ENCODE measurements at places on chromosomes 1 and 21. TPM values are rescaled to one million over a fixed set of nuclear protein-coding genes. Genes with fewer than 3 reads are reported as not detected.

The GJA8 gene
- total RNA-seq, result not detected

The HSPG2 gene
- total RNA-seq, result 93.0 TPM

The TBX19 gene
- total RNA-seq, result 2.9 TPM

The CD48 gene
- not detected for total RNA-seq

The SPATA45 gene
- not detected for total RNA-seq

The OR2L3 gene
- total RNA-seq, result not detected

The KCNJ10 gene
- not detected for total RNA-seq

The VAV3 gene
- 21.4 TPM for total RNA-seq

The CAMTA1 gene
- total RNA-seq, result 152 TPM

The IFNLR1 gene
- total RNA-seq, result 0.17 TPM

The LHX8 gene
- not detected for total RNA-seq

The S100A3 gene
- total RNA-seq, result not detected

DNA sequence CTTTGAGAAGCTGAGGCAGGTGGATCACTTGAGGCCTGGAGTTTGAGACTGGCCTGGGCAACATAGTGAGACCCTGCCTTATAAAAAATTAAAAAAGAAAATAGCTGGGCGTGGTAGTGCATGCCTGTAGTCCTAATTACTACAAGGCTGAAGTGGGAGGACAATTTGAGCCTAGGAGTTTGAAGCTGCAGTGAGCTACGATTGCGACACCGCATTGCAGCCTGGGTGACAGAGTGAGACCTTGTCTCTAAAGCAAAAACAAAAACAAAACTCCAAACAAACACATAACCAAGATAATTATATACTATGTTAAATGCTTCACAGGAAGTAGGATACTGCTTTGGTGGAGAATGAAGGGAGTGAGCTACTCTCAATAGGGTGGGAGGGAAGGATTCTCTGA, 5.4 kb upstream of the PAFAH2 start:
- no peak for DNase-seq

DNA sequence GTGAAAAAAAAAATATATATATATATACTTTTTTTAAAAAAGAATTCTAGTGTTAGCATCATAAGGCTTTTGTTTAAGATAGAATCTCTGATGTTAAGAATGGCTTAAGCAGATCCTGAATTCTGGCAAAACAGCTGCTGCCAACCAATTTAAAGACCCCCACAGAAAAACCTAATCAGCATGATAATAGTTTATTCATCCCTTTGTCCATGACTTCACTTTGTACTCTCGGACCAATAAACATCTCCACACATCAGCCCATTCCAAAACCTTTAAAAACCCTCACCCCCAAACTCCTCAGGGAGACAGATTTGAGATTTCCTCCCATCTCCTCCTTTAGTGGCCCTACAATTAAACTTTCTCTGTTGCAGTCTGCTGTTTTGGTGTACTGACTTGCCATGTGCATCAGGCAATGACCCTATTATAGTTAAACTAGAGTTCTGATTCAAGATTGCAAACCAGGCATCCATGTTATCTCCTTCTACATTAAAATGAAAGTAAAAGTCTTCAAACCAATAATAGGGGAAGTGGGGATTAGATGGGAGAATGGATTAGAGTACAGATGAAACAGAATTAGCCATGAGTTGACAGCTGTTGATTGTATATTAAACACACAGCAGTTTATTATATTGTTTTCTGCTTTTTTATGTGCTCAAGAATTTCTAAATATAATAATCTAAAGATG, 9.8 kb upstream of the PHTF1 start:
- no peak for DNase-seq

- DNase-seq, result no peak
Measured at GRCh38 chr1:195970209-195970608, 638.0 kb downstream of the KCNT2 start.

- no peak for DNase-seq
Measured at GRCh38 chr1:226400519-226401354, 7.2 kb downstream of the PARP1 start.

DNA sequence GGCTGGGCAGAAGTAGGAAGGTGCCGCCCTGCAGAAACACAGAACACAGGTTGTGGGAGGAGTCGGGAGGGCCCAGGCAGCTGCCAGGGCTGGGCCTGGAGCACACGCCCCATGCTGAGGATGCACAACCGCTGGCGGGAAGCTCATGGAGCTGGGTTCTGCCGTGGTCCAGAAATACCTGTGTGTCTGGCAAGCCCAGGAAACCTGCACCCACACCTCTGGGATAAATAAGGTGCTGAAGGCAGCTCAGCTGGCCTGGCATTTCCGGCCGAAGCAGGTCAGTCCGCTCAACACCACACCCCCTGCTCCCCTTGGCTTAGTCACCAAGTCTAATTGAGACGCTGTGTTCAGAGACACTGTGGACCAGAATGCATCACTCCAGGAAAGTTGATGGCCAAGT, 32.1 kb downstream of the CTNNBIP1 start:
- no peak for DNase-seq

GRCh38 chr1:37673920-37674319, 18.4 kb upstream of the CDCA8 start:
- no peak for DNase-seq

DNA sequence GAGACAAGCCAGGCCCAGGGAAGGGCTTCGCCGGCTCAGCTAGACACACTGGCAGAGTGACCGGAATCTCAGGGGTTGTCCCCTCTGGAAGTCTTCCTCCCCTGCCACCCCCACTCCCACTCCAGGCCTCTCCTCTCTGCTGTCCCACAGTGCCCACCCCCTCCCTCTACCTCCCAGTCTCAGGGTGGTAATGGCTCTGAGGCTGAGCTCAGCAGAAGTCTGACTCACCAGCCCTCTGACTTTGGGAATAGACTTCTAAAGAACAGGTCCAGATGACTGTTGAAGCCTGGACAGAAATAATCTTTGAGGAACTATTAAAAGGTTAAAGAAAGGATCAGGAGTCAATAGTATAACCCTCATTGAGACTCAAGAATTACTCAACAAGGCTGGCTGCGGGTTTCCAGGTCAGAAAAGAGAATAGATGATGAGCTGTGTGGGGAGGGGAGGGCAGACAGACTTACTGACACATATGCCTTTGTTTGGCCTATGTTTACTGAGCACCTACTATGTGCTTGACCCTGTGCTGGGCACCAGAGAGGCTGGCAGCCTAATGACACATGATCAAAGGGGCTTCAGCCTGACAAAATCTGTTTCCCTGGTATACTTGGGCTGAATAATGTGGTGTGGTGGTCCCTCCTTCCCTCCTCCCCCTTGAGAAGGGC, 8.2 kb downstream of the HCRTR1 start:
- no peak for DNase-seq

GRCh38 chr1:225500624-225501192, 72.9 kb upstream of the LBR start:
- DNase-seq, result no peak

GRCh38 chr1:6384962-6385361, 8.6 kb downstream of the ACOT7 start:
- DNase-seq, result peak; percentile 45

- peak; percentile 87 for DNase-seq
Measured at GRCh38 chr1:29202584-29203340, 21.1 kb upstream of the SRSF4 start.

DNA sequence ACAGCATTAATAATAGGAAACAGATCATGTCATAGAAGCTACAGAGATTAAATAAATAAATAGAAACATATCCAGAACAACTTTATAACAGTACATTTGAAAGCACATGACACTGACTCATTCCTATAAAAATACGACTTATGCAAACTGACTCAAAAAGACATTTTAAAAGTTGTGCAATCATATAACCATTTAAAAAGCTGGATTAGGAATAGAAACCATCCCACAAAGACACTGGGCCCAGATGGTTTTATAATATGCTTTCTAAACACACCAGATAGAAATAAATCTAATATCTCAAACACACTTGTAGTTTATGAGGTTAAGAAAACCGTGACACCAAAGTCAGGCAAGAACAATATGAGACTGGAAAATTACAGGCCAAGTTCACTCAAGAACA, 47.6 kb downstream of the MATN1 start:
- DNase-seq, result peak; percentile 37

GRCh38 chr1:110509655-110510054, 9.3 kb downstream of the KCNA10 start:
- DNase-seq, result no peak

GRCh38 chr1:222732216-222733159, 4.5 kb upstream of the FAM177B start:
- DNase-seq, result no peak

DNA sequence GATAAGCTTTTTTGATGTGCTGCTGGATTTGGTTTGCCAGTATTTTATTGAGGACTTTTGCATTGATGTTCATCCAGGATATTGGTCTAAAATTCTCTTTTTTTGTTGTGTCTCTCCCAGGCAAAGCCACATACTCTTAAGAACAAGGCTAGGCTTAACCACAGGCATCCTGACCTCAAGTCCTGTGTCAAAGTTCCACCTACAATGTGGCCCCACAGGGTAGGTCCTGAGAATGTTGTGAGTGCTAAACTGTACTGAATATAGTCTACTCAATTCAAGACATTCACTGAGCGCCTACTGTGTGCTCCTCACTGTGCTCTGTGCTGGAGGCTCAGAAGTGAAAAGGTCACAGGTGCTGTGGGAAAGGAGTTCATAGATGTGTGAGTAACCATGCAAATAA, 20.6 kb downstream of the DDAH1 start:
- no peak for DNase-seq

DNA sequence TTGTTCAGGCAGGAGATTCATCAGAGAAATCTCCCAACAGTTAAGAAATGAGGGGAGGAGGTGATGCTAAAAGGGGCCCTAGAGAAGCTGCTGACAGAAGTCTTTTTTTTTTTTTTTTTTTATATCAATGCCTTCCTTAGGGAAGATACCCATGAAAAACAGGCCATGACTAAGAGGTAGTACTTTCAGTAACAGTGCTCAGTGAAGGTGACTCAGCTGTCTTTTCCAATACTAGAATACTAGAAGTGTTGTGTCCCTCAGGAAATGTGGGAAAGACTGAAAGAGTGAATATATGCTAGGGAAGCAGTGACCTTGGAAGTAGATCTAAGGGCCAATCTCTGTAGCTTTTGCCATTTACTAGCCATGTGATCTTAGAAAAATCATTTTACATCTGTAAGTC, 52.4 kb upstream of the SLFNL1 start:
- DNase-seq, result peak; percentile 43

DNA sequence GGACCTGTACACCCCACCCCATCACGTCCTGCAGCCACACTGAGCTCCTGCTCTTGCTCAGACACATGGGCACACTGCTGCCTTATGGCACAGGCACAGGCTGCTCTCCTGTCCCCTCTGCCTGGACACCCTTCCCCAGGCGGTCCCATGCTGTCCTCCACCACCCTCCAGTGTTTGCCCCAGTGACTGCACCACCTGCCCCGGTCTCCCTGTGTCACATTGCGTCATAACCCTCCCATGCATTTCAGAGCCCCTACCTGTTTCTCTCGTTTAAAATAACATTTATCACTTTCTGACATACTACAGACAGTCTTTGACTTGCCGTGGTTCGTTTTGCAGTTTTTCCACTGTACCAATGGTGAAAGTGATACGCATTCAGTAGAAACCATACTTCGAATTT, 159.2 kb downstream of the CAMTA1 start:
- DNase-seq, result no peak

DNA sequence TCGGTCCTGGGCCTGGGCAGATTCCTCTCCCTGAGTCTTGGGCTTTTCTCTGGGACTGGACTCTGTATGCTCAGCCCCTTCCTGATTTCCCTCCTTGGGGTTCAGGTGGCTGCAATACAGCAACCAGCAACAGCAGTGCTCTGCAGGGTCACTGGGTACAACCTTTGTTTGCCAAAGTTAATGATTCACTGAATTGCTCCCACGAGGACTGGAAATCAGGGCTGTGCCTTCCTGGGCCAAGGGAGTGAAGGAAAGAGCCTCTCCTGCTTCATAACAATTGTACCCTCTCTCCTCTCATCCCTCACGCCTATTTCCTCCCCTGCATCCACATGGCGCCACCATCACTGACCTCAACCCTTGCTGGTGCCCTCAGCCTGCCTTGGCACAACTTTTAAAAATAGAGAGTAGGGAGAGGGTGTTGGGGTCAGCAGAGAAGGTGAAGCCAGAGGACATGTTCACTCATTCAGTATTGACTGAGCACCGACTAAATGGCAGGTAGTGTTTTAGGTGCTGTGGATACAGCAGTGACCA, 52.8 kb upstream of the GOLT1A start:
- DNase-seq, result no peak

GRCh38 chr1:200376528-200376927, 33.3 kb downstream of the ZNF281 start:
- no peak for DNase-seq

DNA sequence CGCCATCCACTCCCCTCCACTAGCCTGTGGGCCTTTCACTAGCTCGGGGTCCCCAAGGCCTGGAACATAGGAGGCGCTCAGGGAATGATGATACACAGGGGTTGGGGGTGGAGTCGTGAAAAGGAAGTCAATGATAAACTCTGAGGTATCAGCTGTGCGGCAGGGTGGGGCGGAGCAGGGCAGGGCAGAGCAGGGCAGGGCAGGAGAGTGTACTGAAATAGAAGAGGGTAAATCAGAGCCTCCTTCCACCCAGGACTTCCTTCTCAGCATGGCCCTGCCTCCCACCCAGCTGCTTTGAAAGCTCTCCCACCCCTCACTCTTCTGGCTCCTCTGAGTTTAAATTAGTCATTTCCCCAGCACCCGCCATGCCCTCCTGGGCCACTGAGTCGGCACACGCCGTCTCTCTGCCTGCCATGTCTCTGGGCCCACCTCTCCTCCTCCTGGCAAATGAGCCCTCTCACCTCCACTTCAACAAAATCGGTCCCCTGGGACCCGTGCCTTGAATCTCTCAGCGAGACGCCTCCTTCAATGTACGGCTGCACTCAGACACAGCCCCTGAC, 16.9 kb downstream of the CAPZB start:
- peak; percentile 56 for DNase-seq

DNA sequence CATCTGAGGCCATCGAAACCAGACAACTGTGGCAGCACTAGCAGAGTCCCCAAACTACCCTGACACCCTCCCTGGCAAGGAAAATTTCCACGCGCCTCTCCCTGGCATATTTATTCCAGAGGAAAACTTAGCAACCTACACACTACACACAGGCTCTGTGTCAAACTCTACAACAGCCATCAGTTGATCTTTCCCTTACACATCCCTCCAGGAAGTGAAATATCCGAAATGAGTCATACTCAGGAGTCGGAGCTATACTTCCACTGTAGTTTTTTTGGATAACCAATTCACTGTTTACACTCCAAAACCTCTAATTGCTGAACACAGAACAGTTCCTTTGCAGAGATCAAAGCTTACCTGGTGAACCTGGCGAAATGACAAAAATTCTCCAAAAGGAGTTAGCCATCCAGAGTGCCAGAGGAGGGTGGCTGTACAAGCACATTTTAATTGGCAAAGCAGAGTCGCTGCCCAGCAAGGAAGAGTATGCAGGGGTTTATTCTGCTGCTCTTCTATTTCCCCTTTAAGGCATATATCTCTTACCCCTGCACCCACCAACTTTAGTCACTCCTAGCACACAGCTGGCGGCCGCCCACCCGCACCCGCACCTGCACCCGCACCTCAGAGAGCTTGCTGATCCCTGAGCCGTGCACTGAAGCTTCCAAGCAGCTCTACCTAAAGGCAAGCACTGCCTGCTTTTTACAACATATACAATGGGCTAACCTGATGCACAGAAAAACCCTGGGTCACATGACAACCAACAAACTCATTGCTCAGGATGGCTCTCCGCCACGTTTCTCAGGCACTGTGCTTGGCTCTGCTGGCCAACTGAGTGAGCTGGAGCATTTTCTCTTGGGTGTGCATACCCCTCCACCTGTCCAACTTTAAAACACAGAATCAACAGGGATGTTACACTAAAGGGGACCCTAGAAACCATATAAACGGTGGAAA, 54.9 kb downstream of the CAPZB start:
- peak; percentile 51 for DNase-seq

Measured in Caki2 (cell line).